ENCODE measurements at places on chromosomes 6 and 20.

DNA sequence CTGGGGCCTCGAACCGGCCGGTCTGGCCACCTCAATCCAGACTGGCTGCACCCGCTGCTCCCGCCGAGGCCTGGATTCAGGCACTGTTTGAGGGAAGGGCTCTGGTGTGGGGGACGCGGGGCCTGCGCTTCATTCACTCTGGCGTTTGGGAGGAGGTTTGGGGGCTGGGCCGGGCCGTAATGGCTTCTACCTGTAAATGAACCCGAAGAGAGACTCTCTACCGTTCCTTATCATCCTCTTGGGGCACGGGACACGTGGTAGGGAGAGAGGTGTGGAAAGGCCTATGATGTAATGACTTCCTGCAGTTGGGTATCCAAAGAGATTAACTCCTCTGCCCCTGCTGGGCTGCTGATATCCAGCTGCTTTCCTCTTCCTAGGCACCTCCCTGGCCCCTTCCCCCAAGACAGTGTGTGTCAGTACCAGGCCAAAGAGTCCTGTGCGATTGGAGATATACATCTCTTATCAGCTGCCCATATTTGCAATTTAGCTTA is 1.8 kb downstream of the FOXO3 start:
- DNase-seq: no peak

DNA sequence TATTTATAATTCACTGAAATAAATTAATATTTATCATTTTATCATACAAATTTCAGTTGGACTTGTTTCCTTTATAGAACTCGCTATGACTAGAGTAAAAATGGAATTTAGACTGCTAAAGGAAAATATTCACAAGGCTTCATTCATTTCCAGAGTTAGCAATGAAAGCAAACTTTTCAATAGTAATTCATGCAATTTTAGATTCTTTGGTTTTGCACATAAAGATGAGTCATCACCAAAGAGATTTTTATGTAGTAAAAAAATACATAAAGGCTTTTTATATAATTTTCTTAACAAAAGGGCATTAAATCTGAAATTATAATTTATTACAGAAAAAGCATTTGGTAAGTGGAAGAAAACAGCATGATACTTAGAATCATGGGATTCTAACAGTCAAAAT is 37.2 kb upstream of the STXBP5 start:
- no peak for DNase-seq

DNA sequence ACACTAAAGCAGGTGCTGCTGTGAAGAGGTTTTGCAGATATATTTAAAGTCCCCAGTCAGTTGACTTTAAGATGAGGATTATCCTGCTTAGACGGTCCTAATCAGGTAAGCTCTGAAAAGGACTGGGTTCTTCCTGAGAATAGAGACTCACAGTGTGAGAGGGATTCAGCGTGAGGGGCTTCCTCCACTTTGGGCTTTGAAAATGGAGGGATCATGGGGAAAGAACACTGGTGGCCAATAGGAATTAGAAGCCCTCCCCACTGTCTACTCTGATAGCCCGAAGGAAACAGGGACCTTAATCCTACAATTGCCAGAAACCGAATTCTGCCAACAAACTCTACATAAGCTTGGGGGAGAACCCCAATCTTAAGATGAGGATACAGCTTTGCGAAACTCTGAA is 29.7 kb upstream of the HLA-G start:
- DNase-seq: no peak

- DNase-seq: no peak
Observed at GRCh38 chr6:10141746-10142443, 273.0 kb downstream of the TFAP2A start.

DNA sequence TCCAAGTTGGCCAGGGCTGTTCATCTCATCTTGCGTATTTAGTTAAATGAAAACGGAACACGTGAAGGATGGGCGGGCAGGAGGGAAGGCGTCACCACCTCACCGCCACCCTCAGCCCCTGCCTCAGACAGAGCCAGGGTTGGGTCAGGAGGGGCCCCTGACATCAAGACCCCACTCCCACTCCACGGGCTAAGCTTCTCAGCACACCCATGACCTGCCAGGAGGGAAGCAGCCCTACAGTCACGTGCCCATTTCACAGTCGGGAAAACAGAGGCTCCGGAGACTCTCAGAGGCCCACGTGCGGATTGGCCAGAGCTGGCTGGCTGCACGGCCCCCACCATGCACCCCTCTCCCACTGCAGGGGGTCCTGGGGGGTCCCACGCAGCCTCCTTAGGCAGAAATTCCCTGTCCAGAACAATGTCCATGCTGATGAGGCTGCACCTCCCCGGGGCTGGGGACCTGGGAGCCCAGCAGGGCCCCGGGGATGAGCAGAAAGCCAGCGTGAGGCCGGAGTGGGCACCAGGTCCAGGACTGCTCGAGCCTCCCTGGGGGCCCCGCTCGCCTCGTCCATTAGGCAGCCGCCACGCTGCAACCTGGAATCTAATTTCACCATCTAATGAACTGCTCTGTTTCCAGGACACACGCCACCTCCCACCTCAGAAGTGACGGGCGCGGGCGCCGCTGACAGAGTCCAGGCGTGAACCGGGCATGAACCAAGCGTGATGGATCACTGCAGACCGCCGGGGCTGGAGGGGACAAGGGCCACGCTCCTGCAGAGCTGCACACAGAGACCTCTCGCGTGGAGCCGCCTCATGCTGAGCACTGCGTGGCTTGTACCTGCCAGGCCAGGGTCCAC is 15.8 kb downstream of the KCNQ2 start:
- DNase-seq: no peak

DNA sequence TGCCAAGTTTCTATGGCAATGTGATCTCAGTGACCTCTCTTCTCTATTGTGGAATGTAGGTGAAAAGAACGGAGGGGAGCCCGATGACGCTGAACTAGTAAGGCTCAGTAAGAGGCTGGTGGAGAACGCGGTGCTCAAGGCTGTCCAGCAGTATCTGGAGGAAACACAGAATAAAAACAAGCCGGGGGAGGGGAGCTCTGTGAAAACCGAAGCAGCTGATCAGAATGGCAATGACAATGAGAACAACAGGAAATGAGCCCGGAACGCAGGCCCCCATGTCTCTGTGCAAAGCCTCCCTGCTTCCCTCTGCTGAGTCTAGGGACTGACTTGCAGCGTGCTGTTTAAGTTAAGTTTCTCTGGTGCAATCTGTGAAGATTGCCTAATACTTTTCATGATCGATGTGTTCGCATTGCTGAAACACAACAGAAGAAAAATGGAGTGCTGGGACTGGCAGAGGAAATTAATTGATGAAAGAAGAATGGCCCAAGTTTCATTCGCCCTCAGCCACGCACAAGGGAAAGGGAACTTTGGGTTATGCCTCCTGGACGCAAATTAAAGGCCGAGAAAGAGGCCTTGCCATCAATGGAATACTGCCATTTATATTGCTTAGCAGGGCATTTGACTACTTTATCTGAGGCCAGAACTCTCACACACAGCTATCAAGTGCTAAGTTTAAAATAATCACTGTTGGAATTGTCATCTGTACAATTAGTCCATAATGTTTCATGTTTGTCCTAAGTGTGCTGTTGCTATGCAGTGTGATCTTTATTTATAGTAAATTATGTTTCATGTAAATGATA is 146.4 kb downstream of the AKAP7 start:
- DNase-seq: no peak

DNA sequence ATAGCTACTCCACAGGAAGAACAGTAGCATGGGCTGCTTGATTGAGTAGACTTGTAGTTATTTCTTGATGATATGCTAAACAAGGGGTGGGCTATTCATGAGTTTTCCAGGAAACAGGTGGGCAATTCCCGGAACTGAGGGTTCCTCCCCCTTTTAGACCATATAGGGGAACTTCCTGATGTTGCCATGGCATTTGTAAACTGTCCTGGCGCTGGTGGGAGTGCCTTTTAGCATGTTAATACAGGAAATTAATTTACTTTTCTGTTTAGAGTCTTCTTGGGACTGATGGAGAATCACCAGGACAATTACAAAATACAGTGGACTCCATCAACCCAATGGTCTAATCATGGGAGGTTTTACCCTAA is 22.7 kb downstream of the CYP24A1 start:
- no peak for DNase-seq

All from renal cortex interstitium (tissue), 15 donors.